Uterus (tissue), 4 donors: ENCODE measurements at places on chromosomes 1 and 21. TPM values are rescaled to one million over a fixed set of nuclear protein-coding genes. Genes with fewer than 3 reads are reported as not detected.

DNA sequence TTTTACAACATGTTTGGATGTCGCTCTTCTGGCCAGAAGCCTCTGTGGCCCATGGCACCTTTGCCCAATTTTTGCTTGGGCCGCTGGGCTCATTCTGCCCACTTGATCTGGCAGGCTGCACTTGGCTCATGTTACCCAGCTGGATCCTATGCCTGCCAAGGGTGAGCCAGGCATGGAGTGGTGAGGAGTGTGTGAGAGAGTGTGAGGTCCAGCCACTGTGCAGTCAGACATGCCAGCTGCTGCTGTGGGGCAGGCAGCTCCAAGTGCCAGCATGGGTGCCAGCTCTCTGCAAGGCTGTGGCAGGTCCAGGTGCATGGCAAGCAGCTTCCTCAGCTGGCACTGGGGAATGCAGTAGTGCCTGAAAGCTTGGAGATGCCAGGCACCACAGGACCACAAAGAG is 71.0 kb downstream of the EBNA1BP2 start:
- DNase-seq, result no peak
- H3K4me3 ChIP-seq, result no peak overlapping the region
- H3K36me3 ChIP-seq, result no peaks in the 10 kb centered on the region
- H3K27me3 ChIP-seq, result no peaks in the 10 kb centered on the region

- no peak overlapping the region for H3K4me3 ChIP-seq
- no peak overlapping the region for H3K27ac ChIP-seq
- H3K36me3 ChIP-seq, result no peaks in the 10 kb centered on the region
- H3K4me1 ChIP-seq, result no peaks in the 10 kb centered on the region
- DNase-seq, result no peak
Measured at GRCh38 chr1:14606632-14607031, 8.1 kb downstream of the KAZN start.

GRCh38 chr1:85148524-85149250 is 52.1 kb downstream of the SYDE2 start:
- H3K27me3 ChIP-seq, result no peaks in the 10 kb centered on the region
- H3K27ac ChIP-seq, result no peak overlapping the region
- H3K36me3 ChIP-seq, result no peaks in the 10 kb centered on the region
- no peak overlapping the region for H3K4me3 ChIP-seq
- H3K4me1 ChIP-seq, result no peaks in the 10 kb centered on the region

DNA sequence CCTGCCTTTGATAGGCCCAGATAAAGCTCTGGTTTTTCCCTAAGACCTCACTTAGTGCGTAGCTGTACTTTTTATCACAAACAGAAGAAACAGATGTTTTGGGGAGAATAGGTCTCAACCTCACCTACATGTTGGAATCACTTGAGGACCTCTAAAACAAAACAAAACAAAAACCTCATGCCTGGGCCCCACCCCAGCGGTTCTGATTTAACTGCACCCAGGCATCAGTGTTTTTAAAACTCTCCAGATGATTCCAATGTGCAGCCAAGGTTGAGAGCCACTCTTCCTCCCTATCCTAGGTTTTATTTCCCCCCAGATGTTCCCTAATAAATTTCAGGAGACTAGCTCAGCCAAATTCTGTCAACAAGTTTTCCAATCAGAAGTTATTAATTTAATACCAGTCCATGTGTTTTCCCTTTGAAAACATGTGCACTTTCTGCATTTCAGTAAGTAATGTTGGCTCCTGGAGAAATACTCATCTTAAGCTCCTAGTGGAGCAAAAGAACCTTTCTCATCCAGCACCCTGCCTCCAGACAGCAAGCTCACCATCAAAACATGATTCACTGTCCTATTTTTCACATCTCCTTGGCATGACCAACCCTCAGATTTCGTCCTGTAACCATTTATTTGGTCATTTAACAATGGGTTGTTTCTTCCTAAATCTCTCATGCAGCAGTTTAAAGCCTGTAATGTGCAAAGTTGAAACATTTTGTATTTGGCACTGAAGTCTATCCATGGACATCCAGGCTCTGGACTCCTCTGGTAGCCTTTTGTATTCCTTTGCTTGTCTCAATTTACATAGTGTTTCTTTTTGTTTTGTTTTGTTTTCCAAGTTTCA is 27.5 kb downstream of the LRRC8C start:
- no peak overlapping the region for H3K4me3 ChIP-seq
- H3K27ac ChIP-seq, result peak overlapping the region; percentile 70
- H3K27me3 ChIP-seq, result no peaks in the 10 kb centered on the region
- no peaks in the 10 kb centered on the region for H3K36me3 ChIP-seq

OR6N1 gene
- not detected for total RNA-seq

CYP4X1 gene
- total RNA-seq, result 4.1 TPM
